ENCODE measurements at places on chromosomes 5 and 9.
A peak's percentile ranks its signal among the peaks of the same experiment; 100 is the strongest.

DNA sequence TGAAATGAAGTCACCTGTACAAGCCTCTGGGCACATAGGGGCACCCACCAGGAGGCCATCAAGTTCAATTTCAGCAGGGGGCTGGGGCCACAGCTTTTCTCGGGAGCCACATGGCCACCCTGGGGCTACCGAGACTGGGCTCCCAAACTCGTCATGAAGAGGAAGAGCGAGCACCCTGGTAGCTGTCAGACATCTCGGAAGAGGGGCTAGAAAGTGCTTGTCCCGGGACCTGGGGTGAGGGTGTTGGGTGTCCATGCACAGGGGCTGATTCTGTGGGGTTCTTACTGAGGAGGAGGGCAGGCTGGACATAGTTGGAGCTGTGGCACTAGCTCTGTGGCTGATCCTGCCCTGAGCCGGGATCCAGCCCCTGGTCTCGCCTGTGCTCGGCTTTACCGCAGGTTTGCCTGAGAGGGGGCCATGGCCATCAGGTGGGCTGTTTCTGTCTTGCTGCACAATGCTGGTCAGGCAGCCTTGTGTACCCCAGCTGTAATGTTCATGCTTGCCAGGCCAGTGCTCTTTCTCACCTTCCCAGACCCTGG is 70.3 kb downstream of the PHF2 start:
- DNase-seq: no peak

- DNase-seq: no peak
Measured at GRCh38 chr9:22147813-22148527, 138.9 kb upstream of the CDKN2B start.

- no peak for DNase-seq
Measured at GRCh38 chr5:151094852-151095245, 14.0 kb upstream of the TNIP1 start.

GRCh38 chr9:12461763-12462460 is 231.3 kb upstream of the TYRP1 start:
- DNase-seq: no peak

DNA sequence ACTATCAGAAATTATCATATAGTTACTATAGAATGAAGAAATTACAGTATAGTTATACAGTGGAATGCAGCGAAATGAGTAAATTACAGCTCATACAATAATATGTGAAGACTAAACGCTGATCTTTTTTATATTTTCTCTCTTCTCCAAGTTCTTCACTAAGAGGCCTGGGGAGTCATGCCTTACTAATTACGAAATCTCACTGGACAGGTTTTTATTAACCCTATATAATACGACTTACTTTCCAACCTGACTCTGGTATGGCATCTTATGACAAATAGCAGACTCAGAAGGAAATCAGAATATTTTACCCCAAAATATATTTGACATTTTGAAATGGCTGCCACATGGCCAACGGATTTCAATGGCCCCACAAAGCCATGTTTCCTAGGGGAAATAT is 9.1 kb downstream of the CARNMT1 start:
- DNase-seq: no peak

- DNase-seq: no peak
Measured at GRCh38 chr5:180637962-180638680, 11.3 kb downstream of the FLT4 start.

DNA sequence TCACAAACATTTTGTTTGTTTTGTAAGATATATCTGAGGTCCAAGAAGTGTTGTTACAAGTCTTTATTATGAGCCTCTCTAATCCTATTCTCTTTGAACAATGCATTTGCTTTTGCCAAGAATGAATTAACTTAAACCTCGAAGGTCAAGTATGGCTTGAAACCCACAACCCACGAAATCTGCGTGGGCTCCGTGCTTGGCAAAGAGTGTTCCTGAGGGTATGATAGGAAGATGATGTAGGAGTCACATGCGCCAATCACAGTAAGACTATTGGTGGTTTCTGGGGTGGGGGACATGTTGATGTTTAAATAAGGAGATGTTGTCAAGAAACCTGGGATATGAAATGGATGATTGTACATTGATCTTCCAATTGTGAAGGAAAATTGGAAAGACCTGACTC is 330.8 kb upstream of the RFX3 start:
- DNase-seq: no peak

- no peak for DNase-seq
Measured at GRCh38 chr5:53667621-53668020, 107.2 kb downstream of the NDUFS4 start.

DNA sequence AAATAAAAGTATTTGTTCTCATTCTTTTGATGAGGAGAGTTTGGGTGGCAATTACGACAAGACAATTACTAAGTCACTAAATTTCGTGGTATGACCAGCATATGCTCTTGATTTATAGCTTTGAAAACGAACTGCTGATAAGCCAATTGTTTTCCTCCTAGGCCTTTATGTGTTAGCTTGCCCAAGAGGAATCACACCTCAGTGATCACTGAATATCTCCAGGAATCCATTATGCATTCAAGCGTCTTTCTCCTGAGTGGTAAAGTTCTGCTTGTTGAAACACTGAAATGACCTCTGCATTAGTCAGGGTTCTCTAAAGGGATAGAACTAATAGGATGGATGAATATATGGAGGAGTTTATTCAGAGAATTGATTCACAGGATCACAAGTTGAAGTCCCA is 677.7 kb upstream of the MEF2C start:
- DNase-seq: no peak

GRCh38 chr5:10701567-10702039 is 59.4 kb downstream of the DAP start:
- no peak for DNase-seq

GRCh38 chr5:109100971-109101370 is 308.8 kb downstream of the PJA2 start:
- no peak for DNase-seq

GRCh38 chr5:97134634-97135033 is 7.8 kb downstream of the LIX1 start:
- DNase-seq: no peak

DNA sequence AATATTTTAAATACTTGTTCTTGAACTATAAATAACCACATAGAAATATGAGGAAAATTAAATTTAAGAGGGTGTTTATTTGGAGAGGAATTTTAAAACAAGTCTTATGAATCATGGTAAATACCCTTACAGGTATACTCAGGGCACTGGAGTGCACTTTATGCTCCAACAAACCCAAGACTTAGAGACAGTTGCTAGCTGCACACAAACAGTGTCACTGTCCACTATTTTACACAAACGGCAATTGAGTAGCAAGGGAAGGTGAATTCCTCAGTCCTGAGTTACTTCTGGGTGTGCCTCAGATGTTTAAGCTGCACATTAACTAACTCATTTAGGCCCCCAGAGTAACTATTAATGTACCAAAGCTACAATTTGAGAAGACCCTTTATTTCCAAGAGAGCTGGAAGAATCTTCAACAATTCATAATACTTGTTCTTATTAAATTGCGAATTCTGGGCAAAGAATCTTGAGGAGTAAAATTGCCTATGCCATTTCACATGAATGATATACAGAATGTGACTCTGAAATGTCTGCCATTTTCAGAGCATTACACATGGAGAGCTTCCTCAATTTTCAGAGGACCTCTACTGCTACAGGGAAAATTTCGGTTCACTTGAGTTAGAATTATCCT is 371.2 kb downstream of the PDE4D start:
- DNase-seq: no peak

- no peak for DNase-seq
Measured at GRCh38 chr5:157596487-157596886, 20.9 kb upstream of the ADAM19 start.

- no peak for DNase-seq
Measured at GRCh38 chr9:75134495-75134894, 46.2 kb downstream of the OSTF1 start.

GRCh38 chr5:168624850-168625364 is 45.7 kb upstream of the PANK3 start:
- no peak for DNase-seq

- DNase-seq: no peak
Measured at GRCh38 chr9:13868336-13868735, 445.6 kb downstream of the NFIB start.

DNA sequence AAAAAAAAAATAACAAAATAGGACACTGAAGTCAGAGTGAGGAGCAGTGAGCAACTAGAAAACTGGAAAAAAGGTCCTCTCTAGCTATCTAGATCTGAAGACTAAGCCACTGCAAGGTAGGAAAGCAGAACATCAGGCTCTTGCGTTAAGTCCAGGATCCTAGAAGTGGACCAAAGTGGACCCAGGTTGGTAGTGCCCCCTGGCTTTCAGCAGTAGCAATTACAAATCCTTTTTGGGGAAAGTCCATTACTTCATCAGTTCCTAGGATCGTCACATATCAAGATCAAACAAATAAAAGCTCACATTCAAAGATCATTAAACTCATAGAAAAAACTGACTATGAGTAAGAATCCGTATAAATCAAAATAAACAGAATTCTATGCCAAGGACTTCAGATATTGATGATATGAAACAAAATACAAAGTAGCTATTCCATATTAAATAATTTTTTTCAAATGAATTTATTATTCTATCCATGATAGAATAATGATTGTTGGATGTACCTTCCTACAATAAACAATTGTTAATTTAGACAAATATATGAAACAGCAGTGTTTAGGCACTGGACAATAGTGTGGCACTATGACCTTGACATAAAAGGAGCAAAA is 6.5 kb upstream of the RICTOR start:
- peak; percentile 56 for DNase-seq

DNA sequence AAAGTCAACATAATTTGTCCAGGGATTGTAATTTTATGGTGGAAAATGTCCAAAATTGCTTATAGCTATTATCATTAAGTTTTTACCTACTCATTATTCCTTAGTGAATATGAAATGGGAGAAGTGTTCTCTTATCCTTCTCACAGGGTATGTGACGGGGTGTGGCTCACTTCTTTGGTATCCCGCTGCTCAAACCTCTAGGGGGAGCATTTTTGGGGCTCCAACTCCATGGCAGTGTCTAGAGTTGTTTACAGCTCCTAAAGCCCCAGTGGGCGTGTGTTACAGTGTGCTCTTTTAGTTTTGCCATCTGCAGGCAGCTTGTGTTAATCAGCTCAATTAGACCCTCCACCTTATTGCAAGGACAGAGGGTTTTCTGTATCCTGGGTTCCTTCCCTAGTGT is 89.4 kb downstream of the CDKN2A start:
- no peak for DNase-seq

DNA sequence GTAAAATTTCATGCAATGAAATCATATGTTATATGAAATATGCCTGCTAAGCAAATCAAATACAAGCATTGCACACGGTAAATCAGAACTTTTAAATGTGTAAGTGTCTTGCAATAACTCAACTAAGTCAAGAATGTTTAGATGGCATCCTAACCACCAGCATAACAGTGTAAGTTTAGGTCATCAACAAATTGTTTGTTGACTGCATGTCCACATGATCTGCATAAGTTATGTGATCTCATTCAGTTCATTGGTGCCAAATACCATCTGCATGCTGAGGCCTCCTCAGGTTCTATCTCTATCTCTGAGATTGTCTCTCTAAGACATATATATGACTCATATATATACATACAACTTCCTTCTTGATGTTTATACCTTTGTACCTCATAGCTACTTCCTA is 159.6 kb upstream of the STK32A start:
- DNase-seq: no peak

DNA sequence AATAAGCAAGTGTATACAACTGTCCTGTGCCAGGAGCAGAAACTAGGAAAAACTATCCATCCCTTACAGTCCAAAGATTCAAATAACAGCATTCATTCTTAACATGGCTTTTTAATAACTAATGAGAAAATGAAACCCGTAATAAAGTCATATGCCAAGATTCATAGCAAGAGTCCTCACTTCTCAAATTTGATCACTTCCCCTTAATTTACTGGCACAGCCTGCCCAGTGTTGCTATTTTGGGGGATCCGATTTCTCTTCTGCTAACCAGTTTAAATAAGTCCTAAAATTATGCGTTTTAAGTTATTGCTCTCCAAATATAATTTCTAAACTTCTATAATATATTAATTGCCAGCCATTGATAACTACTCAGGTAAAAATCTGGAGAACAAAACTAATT is 177.0 kb upstream of the PTGER4 start:
- DNase-seq: no peak

DNA sequence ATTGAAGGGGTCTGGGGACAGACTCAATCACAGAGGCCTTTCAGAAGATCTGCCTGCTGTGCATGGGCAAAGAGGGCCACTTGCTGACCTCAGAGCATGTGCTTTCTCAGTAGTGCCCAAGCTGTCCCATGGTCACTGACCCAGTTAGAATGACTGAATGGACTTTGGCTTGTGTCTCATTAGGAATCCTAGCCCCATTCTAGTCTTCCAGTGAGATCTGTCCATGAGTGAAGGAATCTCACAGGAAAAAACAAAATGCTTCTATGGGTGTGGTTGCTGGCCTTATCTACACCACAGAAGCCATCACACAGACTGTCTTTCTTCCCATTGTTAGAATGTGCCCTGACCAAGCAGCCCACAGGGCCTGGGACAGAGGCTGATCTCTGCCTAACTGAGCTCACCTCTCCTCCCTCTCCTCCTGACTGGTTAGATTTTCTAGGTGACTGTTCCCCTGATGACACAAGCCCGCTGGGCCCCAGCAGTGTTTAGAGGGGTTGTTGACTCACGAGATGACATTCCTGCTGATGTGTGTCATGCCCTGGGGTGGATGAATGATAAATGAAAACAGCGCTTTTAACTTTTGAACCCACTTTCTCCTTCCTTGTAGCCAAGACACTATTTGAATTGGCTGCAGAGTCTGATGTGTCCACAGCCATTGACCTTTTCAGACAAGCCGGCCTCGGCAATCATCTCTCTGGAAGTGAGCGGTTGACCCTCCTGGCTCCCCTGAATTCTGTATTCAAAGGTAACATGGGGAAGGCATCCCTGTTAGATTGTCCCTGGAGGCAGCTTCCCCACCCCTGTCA is 24.8 kb downstream of the TGFBI start:
- peak; percentile 90 for DNase-seq
